HEK293T (cell line): ENCODE measurements at places on chromosomes 1 and 21.

DNA sequence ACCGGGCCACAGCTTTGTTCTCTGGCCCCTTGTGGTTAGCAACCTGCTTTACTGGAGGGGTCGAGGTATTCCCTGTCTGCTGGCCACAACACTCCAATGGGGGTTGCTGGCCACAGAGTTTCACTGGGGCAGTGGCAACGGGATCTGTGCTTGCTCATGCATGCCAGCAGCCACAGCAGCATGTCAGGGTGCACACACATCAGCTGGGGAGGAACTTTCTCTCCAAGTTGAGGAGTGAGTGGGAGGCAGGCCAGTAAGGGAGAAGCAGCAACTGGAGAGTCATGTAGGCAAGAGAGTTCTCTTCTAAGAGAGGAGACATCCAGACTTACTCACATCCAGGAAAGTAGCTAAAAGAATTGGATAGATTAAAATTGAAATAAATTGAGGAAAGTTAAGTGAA is 38.0 kb downstream of the SAMD13 start:
- DNase-seq, result no peak

GRCh38 chr1:86150553-86151055 is 6.0 kb downstream of the COL24A1 start:
- no peak for DNase-seq

- DNase-seq, result no peak
Observed at GRCh38 chr21:29394051-29394450, 95.3 kb downstream of the BACH1 start.

DNA sequence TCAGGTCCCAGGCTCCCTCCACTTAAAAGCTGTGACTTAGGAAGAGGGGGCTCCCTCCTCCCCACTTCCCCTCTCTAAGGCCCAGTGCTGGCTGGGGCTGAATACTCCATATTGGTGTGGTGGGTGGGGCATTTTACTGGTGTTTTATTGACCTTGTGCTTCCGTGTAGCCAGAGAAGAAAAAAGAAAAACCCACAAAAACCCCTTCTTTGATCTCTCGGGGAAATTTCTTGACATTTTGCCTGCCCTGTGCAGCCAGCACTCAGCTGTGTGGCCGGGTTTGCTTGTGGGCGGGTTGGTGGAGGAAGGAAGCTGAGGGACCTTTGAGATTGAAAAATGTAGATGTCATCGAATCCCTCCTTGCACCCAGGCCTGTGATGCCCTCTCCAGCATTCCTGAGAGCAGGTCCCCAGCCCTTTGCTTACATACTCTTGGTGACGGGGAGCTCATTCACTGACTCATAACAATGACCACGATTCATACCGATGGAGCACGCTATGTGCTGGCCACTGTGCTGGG is 24.8 kb downstream of the TNFRSF8 start:
- no peak for DNase-seq

- DNase-seq, result no peak
Observed at GRCh38 chr1:181036107-181036836, 2.5 kb downstream of the MR1 start.
